Left ventricle myocardium inferior (tissue), 1 donor: ENCODE measurements at places on chromosomes 5 and 9. TPM values are rescaled to one million over a fixed set of nuclear protein-coding genes. Genes with fewer than 3 reads are reported as not detected.

DNA sequence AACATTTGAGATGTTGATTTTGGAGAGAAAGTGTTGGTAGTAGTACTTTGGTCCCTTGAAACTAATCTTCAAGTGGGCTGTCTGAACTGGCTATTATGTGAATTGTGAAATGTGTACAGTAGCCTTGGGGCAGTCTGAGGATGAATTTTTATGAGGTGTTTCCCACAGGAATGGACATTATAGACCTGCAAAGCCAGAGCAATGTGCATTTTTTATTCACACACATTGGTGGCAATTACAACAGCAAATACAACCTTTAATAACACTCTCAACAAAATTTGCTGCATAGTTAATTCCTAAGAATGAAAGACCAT lies 147.0 kb downstream of the PAM start:
- H3K27ac ChIP-seq, result no peak overlapping the region
- H3K4me1 ChIP-seq, result peaks cover 60% of the 10 kb centered on the region
- no peak overlapping the region for H3K4me3 ChIP-seq
- H3K27me3 ChIP-seq, result no peaks in the 10 kb centered on the region

DNA sequence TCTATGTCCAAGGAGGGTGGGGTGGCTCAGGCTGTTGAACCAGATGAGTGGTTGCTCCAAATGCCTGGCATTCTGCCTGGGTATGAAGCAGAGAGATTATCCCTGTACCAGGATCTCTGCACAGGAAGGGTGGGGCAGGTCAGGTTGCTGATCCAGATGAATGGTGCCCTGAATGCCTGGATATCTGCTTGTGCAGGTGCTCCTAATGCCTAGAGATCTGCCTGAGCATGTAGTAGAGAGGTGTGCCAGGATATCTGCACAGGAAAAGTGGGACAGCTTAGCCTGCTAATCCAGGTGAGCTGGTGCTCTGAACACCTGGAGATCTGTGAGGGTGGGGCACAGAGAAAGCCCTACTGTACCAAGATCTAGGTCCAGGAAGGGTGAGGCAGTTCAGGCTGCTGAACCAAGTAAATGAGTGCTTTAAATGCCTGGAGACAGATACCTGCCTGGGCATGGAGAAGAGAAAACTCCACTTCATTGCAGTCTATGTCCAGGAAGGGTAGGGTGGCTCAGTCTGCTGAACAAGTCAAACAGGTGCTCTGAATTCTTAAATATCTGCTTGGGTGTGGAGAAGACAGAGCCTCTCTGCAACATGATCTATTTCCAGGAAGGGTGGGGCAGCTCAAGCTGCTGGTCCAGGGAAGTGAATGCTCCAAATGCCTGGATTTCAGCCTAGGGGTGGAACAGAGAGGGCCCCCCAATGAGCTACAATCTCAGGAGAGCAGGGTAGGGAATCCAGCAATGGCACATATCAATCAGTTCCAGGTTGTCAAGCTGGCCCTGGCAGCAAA lies 189.4 kb upstream of the DMRTA1 start:
- H3K27me3 ChIP-seq, result no peaks in the 10 kb centered on the region
- DNase-seq, result no peak

- H3K4me3 ChIP-seq, result peak overlapping the region; percentile 3
- peaks cover 10% of the 10 kb centered on the region for H3K36me3 ChIP-seq
- no peaks in the 10 kb centered on the region for H3K27me3 ChIP-seq
- DNase-seq, result no peak
These were observed 16.2 kb downstream of the PPP2CA start for GRCh38 chr5:134209477-134210245.

GPR151 gene
- total RNA-seq, result not detected

- no peaks in the 10 kb centered on the region for H3K36me3 ChIP-seq
- H3K4me1 ChIP-seq, result peaks cover 50% of the 10 kb centered on the region
- no peak overlapping the region for H3K4me3 ChIP-seq
- no peaks in the 10 kb centered on the region for H3K27me3 ChIP-seq
These were observed 285.3 kb upstream of the DMRT1 start for GRCh38 chr9:556199-556598.

IL5 gene
- total RNA-seq, result not detected

- no peaks in the 10 kb centered on the region for H3K4me1 ChIP-seq
- H3K4me3 ChIP-seq, result no peak overlapping the region
- H3K27ac ChIP-seq, result no peak overlapping the region
- H3K27me3 ChIP-seq, result no peaks in the 10 kb centered on the region
These were observed 273.5 kb upstream of the CCNG1 start for GRCh38 chr5:163163858-163164257.

GRCh38 chr9:114339130-114339908 lies 9.7 kb downstream of the ORM2 start:
- no peaks in the 10 kb centered on the region for H3K4me1 ChIP-seq
- H3K27ac ChIP-seq, result no peak overlapping the region
- no peak overlapping the region for H3K4me3 ChIP-seq
- peak; percentile 32 for DNase-seq

GRCh38 chr9:37036776-37037502 lies 2.9 kb upstream of the PAX5 start:
- H3K27ac ChIP-seq, result no peak overlapping the region
- no peak for DNase-seq
- peaks cover 46% of the 10 kb centered on the region for H3K4me1 ChIP-seq
- peak overlapping the region; percentile 68 for H3K4me3 ChIP-seq
- peaks cover 100% of the 10 kb centered on the region for H3K27me3 ChIP-seq

DNA sequence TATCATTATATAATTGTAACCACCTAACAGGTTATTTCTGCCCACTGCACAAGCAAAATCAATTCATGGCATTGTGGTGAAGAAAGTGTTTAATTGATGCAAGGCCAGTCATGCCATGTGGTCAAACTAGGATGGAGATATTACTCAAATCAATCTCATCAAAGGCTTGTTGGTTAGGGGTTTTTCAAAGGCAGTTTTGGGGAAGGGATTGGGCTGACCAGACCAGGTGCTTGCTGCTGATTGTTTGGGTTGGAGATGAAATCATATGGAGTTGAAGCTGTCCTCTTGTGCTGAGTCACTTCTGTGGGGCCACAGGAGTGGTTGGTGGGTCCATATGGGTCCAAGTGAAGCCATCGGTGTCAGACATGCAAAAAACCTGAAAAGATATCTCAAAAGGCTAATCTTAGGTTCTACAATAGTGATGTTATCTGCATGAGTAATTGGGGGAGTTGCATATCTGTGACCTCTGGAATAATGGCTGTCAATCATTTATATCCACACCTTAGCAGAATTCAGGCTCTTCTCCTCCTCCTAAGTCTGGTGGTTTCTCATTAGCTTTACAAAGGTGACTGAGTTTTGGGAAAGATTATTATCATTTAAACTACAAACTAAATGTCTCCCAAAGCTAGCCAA lies 44.9 kb downstream of the HMGCS1 start:
- H3K36me3 ChIP-seq, result no peaks in the 10 kb centered on the region
- no peak for DNase-seq
- no peaks in the 10 kb centered on the region for H3K4me1 ChIP-seq
- H3K4me3 ChIP-seq, result no peak overlapping the region
- H3K27me3 ChIP-seq, result peaks cover 5% of the 10 kb centered on the region

DNA sequence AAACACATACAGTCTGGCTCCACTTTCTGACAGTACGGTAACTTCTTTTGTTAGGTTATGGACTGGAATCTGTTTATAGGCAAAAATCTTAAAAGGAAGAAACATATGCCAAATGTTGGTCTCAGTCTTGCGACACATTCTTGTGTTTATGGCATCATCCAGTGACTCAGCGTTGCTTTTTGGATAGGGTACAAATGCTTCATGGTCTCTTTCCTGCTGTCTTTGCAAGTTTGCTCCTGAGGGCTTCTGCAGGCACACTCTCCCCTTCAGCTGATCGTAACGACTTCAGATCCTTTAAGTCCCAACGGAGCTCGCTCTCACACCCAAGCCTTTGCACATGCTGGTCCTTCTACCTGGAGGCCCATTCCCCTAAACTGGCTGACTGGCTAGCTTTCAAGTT lies 23.6 kb upstream of the TNFSF8 start:
- no peaks in the 10 kb centered on the region for H3K36me3 ChIP-seq
- H3K27ac ChIP-seq, result peak overlapping the region; percentile 53

DNA sequence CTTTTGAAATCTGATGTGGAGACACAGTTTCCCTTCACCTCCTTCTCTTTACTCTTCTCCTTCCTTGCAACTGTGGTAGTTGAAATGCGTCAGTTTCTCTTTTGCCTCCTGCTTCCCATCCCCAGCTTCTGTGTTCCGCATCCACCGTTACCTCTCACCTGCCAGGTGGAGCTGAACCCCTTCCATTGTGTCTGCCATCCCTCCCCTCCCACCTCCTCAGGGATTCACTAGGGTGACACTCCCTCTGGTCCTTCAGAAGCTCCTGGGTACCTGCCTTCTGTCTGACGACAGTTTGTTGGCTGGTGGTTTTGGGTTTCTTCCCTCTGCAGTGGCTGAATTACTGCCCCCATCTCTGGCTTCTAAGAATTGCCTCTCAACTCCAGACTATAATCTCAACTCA lies 132.1 kb downstream of the SLC24A2 start:
- H3K4me1 ChIP-seq, result no peaks in the 10 kb centered on the region
- H3K27ac ChIP-seq, result no peak overlapping the region
- DNase-seq, result no peak
- no peak overlapping the region for H3K4me3 ChIP-seq

DNA sequence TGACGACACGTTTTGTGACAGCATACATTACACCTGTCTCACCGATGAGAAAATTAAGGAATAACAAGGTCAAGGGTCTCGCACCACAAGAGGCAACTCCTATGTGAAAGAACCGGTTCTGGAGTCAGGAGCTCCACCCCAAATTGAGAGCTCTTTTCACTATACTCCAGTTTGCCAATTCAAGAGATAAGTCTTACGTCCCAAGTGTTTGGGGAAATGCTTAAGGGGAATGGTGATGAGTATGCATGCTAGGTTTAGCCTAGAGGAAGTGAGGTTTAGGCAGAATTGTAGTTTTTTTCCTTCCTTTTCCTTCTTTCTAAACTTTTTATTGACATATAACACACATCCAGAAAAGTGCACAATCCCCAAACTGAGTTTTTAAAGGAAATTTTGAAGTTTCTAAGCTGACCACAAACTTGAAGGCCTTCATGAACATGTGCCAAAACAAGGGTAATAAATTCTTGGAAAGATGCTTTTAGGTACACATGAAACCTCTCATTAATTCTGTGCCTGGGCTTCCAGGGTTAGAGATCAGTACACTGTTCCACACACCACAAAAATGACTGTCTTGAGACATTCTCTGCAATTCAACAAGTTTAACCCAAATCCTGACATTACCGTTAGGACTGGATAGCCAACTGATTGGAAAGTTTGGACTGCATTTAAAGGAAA lies 127.6 kb upstream of the SLC1A3 start:
- DNase-seq, result no peak
- no peaks in the 10 kb centered on the region for H3K27me3 ChIP-seq
- H3K4me1 ChIP-seq, result no peaks in the 10 kb centered on the region
- H3K4me3 ChIP-seq, result no peak overlapping the region
- H3K27ac ChIP-seq, result no peak overlapping the region

- no peak overlapping the region for H3K4me3 ChIP-seq
- DNase-seq, result no peak
- peaks cover 2% of the 10 kb centered on the region for H3K27me3 ChIP-seq
- no peaks in the 10 kb centered on the region for H3K36me3 ChIP-seq
These were observed 1124.2 kb upstream of the WWC1 start for GRCh38 chr5:167167191-167167795.

SPINK4 gene
- total RNA-seq, result not detected

DNA sequence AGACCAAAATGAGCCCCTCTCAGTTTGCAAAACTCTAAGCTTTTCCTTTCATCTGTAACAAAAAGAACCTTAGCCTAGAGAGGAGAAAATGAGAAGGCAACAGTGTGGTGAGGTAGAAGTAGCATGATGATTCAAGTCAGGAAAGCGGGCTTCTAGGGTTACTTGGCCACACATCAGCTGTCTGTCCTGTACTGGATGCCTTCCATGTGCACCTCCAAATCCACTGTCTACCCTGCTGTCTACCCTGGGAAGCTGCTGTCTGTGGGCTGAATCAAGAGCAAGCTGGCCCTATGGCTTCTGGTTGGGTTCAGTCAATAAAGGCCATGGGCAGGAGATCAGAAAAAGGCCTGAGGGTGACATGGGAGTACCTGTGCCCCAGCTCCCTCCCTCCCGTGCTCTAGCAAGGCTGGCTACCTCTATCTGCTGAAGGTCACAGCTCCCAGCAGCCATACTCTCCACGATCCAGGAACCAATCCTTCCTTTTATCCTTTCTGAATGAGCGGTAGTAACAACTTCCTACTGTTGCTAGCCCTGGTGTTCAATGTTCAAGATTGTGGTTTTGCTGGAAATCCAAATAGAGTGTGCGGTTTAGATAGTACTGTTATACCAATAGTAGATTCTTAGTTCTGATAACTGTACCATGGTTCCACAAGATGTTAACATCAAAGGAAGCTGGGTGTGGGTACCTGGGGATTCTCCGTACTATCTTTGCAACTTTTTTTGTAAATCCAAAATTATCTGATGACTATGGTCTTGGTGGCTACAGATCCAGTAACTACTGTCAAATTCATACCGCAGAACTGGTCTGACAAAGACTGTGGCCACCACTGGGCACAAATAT lies 191.0 kb downstream of the ESM1 start:
- H3K4me3 ChIP-seq, result no peak overlapping the region
- H3K36me3 ChIP-seq, result no peaks in the 10 kb centered on the region
- H3K27ac ChIP-seq, result no peak overlapping the region
- H3K4me1 ChIP-seq, result peaks cover 11% of the 10 kb centered on the region

ABLIM3 gene
- total RNA-seq, result 122 TPM

DNA sequence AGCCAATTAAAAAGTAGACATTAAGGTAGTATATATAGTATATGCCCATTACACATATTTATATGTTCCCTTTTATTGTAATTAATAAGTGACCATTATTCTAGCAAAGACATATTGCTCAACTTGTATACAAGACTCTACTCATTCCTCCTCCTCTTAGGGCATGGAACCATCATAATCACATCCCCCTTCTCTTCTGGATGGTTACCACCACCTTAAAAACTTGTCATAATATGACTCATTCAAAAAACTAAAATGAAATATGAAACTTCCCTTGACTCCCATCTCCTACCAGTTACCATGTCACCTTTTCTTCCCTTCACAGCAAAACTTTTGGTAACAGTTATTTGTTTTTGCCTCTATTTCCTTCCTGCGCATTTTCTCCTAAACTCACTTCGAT lies 438.7 kb downstream of the KDM4C start:
- H3K27me3 ChIP-seq, result no peaks in the 10 kb centered on the region
- H3K36me3 ChIP-seq, result no peaks in the 10 kb centered on the region
- no peak for DNase-seq
- no peaks in the 10 kb centered on the region for H3K4me1 ChIP-seq
- H3K27ac ChIP-seq, result no peak overlapping the region
- H3K4me3 ChIP-seq, result no peak overlapping the region

DNA sequence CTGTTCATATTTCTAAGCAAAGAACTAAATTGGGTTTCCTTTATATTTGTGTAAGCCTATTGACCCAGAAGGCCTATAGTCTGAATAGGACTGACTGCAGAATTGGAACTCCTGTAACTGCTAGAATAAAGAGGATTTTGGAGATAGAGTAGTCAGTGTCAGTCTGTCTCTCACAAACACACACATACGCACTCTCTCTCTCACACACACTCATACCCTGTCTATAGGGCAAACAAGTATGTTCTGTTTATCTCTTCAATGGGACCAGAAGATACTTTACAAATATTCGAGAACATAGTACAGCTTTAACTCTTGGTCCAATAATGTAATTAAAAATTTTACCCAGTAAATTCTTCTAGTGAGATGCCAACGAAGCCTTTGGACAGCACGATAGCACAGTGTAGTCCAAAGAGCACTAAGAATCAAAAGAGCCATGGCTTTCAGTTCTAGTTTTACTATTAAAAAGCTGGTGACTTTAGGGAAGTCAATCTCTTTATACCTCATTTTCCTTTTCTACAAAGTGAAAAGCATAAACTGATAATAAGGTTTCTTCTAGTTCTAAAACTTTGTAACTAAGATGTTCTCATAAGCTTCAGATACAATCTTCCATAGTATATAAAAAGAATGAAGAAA lies 19.3 kb downstream of the ABHD17B start:
- H3K4me3 ChIP-seq, result no peak overlapping the region
- no peak overlapping the region for H3K27ac ChIP-seq
- DNase-seq, result no peak
- no peaks in the 10 kb centered on the region for H3K27me3 ChIP-seq
- H3K36me3 ChIP-seq, result no peaks in the 10 kb centered on the region

DAPK1 gene
- 5.5 TPM for total RNA-seq

CEL gene
- 1.9 TPM for total RNA-seq
